ENCODE measurements at places on chromosomes 11 and 22.

DNA sequence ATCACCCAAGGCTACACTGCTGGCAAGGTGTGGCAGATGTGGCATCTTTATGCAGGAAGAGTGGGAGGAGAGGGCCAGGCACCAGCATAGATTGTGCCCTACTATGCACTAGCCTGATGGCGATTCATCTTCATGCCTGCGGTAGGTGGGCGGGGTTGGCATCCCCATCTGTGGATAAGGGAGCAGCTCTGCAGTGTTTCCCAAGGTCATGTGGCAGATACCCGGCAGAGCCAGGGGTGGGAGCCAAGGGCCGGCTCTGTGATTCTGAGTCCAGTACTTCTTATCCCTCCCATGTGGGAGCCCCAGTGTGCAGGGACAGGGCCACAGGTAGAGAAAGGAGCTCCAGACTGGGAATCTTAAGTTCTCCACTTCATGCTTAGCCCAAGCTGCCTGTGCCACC, 20.0 kb downstream of the CD82 start:
- no peak for DNase-seq

DNA sequence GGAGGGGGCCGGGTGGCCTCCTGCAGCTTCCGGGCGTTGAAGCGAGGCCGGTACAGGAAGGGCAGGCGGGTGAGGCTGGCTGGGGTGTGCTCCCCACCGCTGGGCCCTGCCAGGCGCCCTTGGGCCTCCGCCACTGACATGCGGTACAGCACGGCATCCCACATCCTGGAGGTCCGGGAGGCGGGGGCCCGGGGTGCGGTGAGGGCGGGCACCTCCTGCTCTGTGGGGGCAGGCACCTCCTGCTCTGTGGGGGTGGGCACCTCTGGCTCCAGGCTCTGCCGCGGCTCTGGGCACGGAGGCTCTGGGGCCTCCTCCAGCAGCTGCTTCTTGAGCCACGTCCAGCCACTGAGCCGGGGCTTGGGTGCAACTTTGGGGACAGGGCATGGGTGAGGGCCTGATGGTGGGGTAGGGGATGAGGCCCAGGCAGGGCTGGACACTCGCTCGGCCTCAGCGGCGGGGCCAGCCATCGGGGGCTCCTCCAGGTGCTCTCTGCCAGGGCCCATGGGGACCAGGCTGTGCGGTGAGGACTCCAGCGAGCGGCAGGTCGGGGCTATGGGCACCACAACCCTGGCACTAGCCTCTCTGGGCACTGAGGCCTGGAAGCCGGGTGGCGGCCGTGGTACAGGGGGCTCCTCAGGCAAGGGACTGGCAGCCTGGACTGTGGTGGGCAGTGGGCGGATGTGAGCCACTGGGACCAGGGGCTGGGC, 2.3 kb downstream of the PRR33 start:
- DNase-seq: peak; percentile 81

- DNase-seq: no peak
These were observed 79.1 kb downstream of the CDKN1C start for GRCh38 chr11:2806351-2807024.

DNA sequence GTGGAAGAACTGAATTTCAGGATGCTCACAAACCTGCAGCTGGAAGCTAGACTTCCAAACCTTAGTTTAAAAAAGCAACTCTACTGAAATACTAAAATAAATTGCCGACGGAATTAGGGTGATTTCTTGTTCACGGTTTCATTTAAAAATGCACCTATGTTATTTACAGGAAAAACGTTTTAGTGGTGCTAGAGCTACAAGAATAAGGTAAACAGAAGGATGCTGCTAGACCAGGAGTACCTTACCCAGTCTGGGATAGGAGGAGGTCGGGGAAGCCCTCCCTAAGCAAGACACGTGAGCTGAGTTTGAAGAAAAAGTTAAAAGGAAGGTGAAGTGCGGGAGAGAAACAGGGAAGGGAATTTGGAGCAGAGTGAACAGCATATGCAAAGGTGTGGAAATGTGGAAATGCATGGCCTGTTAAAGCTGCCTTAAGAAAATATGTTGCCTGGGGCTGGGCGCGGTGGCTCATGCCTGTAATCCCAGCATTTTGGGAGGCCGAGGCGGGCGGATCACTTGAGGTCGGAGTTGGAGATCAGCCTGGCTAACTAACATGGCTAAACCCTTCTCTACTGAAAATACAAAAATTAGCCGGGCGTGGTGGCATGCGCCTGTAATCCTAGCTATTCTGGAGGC, 1.4 kb upstream of the FTH1 start:
- DNase-seq: no peak

DNA sequence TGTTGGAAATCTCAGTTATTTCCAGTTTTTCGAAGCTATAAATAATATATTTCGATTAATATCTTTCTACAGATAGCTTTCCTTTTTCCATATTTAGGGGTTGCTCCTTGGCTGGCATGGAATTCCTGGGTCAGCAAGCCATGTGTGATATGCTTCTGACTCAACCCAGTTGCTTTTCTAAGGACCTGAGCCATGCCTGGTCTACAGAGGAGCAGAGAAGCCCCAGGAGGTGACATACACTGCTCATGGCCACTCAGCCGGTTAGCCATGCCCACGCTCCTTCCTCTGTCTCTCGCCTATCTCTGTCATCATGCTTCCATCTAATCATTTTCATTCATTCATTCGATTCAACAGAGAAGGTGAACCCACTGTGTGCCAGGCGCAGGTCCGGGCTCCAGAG, 23.2 kb upstream of the PDGFB start:
- DNase-seq: no peak

DNA sequence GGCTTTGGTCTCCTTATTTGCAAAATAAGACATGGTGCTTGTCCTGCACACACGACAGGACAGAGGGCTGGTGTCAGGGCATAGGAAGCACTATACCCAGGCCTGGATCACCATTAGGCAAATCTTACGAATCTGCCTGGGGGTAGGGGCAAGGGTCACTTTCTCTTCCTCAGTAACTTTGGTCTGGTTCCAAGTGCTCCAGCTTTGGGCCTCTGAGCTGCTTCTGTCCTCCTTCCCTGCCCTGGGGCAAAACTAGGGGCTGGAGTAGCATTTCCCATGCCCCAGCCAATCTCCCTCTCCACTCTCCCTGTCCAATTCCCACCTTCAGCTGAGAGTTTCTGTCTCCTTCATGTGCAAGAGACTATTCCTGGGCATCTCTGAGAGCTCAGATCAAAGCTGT, 123.7 kb upstream of the NECTIN1 start:
- DNase-seq: no peak

- no peak for DNase-seq
These were observed 217.3 kb upstream of the GRIA4 start for GRCh38 chr11:105392556-105392955.

DNA sequence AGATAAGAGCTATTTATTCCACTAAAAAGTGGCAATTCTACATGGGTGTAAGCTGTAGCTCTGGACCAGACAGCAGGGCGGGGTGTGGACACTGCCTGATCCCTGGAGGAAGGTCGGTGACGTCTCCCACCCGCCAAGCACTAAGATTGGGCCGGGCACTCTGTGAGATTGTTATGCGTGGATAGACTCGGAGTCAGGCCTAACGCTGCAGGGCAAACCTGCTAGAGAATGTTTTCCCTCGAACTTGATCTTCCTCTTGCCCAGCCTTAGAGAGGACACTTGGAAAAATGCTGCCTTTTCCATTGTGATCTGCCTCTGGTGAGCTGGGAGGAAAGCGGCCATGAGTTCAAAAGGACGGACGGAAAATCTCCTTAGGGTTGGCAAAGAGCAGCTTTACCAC, 1273.4 kb downstream of the TBC1D22A start:
- no peak for DNase-seq

DNA sequence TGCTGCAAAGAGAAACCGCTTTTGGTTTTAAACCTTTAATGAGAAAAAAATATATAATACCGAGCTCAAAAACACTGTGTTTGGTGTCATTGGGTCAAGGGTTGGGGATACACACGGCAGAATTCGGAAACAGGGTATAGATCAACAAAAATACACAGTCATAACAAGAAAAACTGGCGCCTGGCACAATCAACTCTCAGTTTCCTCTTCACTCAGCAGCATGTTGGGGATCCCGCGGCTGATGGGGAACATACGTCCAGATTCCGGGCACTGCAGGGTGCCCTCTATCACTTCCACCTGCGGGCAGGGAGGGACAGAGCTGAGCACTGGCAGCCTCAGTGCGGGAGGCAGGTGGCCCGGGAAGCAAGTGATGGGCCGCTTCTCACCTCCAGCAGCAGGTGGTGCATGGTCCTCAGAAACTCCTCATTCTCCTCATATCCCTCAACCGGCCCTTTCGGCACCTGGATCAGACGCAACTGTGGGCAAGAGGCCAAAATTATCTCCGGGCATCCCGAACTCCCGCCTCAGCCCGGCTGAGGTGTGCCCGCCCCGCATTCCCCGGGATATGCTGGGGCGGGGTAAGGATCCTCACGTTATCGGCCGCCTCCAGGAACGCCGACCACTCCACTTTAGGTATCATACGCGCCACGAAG, 561 bp downstream of the TRMT112 start:
- DNase-seq: no peak

DNA sequence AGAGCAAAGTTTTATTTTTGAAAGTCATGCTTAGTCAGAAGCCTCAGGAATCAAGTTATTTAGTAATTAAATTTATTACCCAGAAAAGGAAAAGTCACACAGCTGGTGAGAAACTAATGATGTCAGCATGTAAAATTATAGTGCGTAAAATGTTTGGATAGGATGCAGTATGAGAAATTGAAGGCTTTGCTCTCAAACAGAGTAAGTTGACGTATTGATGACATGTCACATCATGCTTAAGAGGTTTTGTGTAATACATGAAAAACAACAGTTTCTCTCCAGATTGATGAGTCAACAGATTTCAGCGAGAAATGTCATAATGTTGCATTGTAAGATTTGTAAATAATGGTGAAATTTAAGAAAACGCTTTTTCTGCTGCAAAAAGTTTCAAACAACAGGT, 769.8 kb downstream of the METTL15 start:
- no peak for DNase-seq

- no peak for DNase-seq
These were observed 48.7 kb downstream of the PTPRJ start for GRCh38 chr11:48028914-48029680.

DNA sequence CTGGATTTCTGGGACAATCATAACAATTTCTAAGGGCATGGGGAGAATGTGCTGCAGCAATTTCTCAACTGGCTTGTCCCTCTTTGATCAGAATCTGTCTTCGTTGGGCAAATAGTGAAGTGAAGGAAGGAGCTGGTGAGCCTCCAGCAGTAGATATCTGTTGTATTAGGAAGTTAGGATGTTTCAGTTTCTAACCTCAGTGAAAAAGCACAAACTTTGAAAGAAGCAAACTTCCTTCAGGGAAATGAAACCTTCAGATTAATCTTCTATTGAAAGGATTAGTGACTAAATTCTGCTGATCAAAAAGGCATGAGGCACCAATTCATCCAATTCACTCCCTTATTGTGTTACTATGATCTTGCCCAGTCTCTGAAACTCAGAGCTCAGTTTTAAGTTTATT, 24.3 kb downstream of the LMO2 start:
- DNase-seq: no peak

DNA sequence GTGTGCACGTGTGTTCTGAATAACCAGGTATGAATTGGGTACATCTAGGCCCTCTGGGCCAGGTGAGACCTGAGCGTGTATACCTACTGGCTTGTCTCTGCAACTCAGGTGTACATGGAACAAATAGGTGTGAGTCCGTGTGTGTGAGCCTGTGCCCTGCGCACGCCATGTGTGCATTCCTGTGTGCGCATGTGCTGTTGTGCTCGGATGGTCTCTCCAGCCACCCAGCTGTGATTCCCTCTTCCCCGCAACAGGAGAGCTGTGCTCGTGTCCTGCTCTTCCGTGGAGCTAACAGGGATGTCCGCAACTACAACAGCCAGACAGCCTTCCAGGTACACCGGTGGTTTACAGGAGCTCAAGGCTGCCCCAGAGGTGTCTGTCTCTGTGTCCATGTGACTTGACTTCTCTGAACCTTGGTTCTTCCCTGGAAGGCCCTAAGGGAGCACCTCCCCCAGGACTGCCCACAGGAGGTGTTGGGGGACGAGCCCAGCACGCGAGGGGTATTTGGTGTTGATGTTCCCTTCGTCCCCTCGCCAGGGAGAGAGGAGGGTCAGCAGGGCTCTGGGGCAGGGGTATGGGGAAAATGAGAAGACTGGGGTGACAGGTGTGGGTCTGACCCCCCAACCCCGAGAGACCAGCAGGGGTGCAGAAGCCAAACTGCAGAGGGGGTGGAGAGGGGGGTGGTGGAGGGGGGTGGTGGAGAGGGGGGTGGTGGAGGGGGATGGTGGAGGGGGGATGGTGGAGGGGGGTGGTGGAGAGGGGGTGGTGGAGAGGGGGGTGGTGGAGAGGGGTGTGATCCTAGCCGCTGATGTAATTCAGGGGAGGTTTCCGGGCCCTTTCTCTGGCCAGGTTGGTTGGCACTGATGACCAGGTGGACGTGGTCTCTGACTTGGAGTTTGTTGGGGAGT, 10.7 kb downstream of the SHANK3 start:
- no peak for DNase-seq

DNA sequence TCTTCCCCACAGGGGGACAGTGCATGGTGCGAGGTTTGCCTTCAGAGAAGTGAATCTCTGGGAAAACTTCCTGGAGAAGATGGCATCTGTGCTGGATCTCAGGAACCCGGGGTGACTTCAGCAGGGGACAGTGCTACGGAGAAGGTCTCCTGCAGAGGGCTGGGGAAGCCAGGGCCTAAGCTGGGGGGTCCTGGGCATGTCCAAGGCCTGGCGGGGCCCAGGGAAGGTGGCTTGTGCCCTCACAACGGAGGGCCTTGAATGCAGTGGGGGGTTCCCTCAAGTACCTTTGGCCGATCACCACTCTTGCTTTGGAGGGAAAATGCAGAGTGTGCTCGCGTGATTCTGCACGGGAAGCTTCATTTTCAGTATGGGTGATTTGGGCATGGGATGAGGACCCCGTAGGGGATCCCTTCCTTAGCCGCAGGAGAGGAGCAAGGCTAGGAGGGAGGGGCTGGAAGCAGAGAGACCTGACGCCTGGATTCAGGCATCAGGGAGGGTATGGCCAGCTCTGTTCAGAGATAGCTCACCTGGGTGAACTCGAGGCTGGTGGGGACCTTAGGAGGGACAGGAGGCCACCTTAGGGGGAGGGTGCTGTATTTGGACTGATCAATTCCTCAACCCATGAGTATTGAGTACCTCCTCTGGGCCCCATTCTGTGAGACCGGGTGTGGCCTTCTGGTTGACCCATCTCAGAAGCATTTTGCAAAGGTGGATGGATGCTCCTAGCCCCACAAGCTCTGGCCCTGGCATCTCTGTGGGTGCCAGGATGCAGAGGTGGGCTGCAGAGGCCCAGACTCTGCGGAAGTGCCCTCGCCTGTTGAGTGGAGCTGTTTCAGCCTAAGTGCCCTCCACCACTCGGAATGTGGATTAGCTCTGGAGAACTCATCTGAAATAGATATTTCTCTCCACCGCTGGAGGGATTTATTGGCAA, 529.4 kb downstream of the TBC1D22A start:
- DNase-seq: no peak

DNA sequence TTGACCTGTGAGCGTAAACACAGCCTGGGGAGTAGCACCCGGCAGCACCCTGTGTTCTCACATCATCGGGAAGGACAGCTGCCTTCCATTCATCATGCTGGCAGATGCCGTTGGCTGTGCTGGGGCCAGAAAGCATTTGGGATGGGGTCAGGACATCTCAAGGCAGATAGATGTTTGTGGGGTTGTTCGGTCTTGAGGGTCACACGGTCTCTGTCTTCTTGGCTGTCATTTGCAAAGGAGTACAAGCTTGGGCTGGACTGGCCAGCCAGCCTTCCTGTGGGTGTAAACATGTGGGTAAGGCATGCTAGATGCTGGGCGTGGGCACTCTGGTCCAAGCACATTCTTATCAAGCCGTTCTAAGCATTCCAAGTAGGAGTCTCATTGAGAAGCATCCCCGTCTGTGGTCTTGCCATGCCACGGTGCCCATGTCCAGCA, 81.4 kb downstream of the TBC1D22A start:
- no peak for DNase-seq

- DNase-seq: no peak
These were observed 50.8 kb downstream of the HIPK3 start for GRCh38 chr11:33307984-33308383.

Measured in activated naive CD8-positive, alpha-beta T cell treated with anti-CD3 and anti-CD28 coated beads for 36 hours (primary cell).